NCI-H460 (cell line): ENCODE measurements at places on chromosomes 3 and 15. TPM values are rescaled to one million over a fixed set of nuclear protein-coding genes. Genes with fewer than 3 reads are reported as not detected.
A peak's percentile ranks its signal among the peaks of the same experiment; 100 is the strongest.

GRCh38 chr15:91384189-91384730 lies 284.2 kb downstream of the SV2B start:
- DNase-seq: no peak

- DNase-seq: no peak
Observed at GRCh38 chr3:127370906-127371305, 83.1 kb upstream of the PRR20G start.

DNA sequence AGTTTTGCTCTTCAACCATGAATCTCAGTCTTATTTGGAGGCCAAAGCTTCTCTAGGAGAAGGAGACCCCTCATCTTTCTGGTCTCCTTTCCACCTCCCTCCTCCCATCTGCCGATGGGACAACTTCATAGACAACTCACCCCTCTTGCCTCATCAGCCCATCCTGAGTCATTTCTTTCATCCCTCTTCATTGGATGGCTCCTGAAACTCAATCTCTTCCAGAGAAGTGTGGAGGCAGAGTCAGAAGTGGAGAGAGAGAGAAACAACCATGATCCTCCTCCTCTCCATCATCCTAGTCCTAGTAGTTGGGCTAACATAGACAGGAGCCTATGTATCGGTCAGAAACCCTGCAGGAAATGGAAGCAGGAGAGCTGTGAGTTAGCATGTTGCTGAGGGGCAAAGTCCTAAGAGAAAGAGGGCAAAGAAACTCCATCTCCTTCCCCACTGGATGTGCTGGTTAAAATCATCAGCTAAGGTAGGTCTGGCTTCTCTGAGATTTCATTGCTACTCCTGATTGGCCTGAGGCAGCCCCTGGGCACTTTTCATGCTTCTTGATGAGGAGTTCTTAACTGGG lies 21.3 kb upstream of the HCN4 start:
- DNase-seq: no peak

IMPG2 gene
- total RNA-seq: 0.12 TPM in 1 of 2 replicates, not detected in the other

DNA sequence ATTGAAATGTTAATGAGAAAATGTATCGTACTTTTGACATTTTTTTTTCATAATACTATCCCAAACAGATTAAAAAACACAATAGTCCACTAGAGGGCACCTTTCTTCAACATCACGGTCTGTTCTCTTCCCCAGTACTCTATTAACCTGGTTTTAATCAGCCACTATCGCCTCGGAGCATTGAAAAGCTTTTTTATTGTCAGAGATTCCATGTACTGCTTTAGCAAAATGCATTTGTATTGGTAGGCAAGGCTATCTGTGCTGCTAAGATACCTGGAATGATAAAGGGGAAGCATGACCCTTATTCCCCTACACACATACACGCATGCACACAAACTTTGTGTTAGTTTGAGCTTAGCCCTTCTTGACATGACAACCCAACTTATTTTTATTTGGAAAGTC lies 160.1 kb upstream of the IL12A start:
- peak; percentile 36 for DNase-seq

CMTM8 gene
- 4.9 and 6.0 TPM in 2 replicates for total RNA-seq
